Thoracic aorta (tissue), 2 donors: ENCODE measurements at places on chromosomes 2 and 18. TPM values are rescaled to one million over a fixed set of nuclear protein-coding genes. Genes with fewer than 3 reads are reported as not detected.

The HOXD3 gene
- total RNA-seq, result 1.2 TPM

The MERTK gene
- total RNA-seq, result 47.1 TPM

The LBX2 gene
- total RNA-seq, result 0.54 TPM

The NAT8 gene
- not detected for total RNA-seq

The PLEKHB2 gene
- total RNA-seq, result 40.1 TPM

The MEP1B gene
- total RNA-seq, result not detected

The FAM124B gene
- total RNA-seq, result 1.1 TPM

DNA sequence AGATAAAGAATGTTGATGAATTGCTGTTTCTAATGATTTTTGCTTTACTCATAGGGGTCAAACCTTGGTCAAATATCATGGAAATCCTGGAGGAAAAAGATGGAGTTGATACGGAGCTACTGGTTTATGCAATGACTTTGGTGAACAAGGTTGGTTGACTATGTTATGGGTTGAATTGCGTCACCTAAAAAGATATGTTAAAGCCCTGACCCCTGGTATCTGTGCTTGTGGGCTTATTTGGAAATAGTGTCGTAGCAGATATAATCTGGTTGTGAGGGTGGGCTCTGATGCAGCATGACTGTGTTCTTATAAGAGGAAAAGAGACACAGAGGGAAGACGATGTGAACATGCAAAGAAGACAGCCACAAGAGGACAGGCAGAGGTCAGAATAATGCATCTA is 226.2 kb downstream of the TPGS2 start:
- H3K27me3 ChIP-seq, result no peaks in the 10 kb centered on the region
- peaks cover 6% of the 10 kb centered on the region for H3K4me1 ChIP-seq
- H3K36me3 ChIP-seq, result no peaks in the 10 kb centered on the region
- no peak for DNase-seq

- peak overlapping the region; percentile 96 for H3K27ac ChIP-seq
- DNase-seq, result no peak
- H3K27me3 ChIP-seq, result no peaks in the 10 kb centered on the region
- H3K4me1 ChIP-seq, result peaks cover 8% of the 10 kb centered on the region
Measured at GRCh38 chr2:3493615-3494007, 25.7 kb downstream of the ADI1 start.

DNA sequence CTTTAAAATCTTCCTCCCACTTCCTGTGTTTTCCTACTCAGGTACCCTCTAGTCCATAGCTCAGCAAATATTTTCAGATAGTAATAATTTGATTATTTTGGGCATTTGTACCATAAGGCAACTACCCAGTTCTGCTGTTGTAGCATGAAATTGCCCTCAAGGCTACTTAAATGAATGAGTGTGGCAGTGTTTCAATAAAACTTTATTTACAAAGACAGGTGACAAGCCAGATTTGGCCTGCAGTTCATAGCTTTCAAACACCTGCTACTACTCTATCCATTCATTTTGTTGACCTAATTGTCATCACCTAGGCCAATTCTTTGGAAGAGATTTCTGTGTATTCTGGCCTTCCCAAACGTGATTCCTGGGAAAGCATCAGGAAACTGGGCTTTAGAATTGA is 28.9 kb downstream of the NYAP2 start:
- H3K27me3 ChIP-seq, result no peaks in the 10 kb centered on the region
- no peak overlapping the region for H3K4me3 ChIP-seq
- no peaks in the 10 kb centered on the region for H3K36me3 ChIP-seq
- no peak for DNase-seq
- H3K4me1 ChIP-seq, result no peaks in the 10 kb centered on the region

- DNase-seq, result no peak
- H3K27me3 ChIP-seq, result no peaks in the 10 kb centered on the region
- H3K4me1 ChIP-seq, result no peaks in the 10 kb centered on the region
- no peak overlapping the region for H3K27ac ChIP-seq
- no peak overlapping the region for H3K4me3 ChIP-seq
Measured at GRCh38 chr18:34153711-34154110, 71.0 kb downstream of the NOL4 start.

DNA sequence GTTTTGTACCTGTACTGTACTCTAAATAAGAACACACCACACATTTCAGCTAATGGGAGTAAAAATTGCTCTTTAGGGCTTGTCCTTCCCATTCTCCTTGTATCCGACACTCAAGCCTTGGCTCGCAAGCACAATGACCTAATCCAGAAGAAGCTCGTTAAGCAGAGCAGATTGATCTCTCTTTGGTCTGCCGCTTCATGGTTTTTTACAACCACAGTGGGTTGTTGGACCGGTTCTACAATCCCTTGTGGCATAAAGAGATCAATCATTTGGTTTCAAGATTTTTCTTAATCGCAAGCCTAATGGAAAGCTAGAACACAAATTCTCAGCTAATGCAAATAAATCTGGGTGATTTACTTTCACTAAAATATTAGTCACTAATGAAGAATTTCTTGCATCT is 662.1 kb downstream of the LRP1B start:
- no peak overlapping the region for H3K4me3 ChIP-seq
- no peak for DNase-seq
- no peak overlapping the region for H3K27ac ChIP-seq
- no peaks in the 10 kb centered on the region for H3K4me1 ChIP-seq
- no peaks in the 10 kb centered on the region for H3K27me3 ChIP-seq
- H3K36me3 ChIP-seq, result no peaks in the 10 kb centered on the region

DNA sequence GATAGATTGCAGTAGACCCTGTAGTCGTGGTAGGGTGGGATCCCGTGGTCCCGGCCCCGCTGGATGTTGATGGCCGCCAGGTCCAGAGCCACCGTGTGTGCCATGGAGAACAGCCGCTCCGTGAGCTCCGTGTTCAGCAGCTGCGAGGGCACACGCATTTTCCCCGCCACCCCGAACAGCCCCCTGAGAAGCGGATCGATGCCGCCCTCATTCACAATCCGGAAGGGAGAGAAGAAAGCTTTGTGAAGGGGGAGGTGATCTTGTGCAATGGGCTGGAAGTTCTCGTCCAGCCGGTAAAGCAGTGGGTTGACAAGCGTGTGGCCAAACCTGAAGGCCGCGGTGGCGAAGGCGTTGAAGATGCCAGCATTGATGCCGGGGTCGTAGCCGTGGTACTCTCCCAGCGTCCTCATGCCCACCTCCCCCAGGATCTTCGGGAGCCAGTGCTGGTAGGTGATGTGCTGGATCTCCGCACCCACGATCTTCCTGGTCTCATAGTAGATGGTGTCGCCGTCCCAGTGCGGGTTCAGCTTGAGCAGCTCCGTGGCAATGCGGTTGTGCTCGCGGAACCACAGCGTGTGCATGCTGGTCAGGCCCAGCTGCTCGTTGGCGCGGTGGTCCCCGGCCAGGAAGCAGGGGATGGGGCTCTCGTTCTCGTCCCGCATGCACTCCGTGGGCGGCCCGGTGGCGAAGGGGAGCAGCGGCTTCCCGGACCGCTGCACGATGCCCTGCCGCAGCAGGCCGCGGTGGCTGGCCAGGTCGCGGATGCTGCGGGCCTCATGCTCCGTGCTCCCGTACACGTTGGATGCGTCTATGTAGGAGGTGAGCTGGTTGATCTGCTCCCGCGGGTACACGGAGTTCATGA is 95.8 kb downstream of the PXDN start:
- H3K27me3 ChIP-seq, result no peaks in the 10 kb centered on the region
- H3K4me3 ChIP-seq, result no peak overlapping the region
- DNase-seq, result no peak
- peaks cover 20% of the 10 kb centered on the region for H3K36me3 ChIP-seq

DNA sequence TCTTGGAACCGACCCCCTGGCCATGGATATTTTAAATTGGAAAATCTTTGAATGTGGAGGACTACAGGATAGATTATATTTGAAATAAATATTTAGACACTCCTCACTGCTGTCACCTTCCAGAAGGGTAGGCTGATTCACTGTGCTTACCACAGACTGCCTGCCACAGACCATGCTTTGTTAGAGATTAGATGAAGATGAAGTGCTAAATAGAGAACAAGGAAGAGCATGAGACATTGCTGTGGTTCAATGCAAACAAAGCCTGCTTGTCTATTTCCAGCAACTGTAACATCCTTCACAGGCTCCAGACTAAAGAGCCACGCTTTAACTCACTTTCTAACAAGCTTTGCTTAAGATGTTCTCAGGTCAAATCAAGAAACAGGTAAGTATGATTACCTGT is 81.0 kb upstream of the TMEM17 start:
- no peaks in the 10 kb centered on the region for H3K4me1 ChIP-seq
- DNase-seq, result no peak
- no peak overlapping the region for H3K27ac ChIP-seq
- H3K4me3 ChIP-seq, result no peak overlapping the region
- H3K27me3 ChIP-seq, result no peaks in the 10 kb centered on the region
- H3K36me3 ChIP-seq, result no peaks in the 10 kb centered on the region

- DNase-seq, result no peak
- no peaks in the 10 kb centered on the region for H3K36me3 ChIP-seq
- no peak overlapping the region for H3K4me3 ChIP-seq
- no peak overlapping the region for H3K27ac ChIP-seq
- no peaks in the 10 kb centered on the region for H3K4me1 ChIP-seq
Measured at GRCh38 chr2:223979730-223980396, 22.6 kb downstream of the MRPL44 start.

DNA sequence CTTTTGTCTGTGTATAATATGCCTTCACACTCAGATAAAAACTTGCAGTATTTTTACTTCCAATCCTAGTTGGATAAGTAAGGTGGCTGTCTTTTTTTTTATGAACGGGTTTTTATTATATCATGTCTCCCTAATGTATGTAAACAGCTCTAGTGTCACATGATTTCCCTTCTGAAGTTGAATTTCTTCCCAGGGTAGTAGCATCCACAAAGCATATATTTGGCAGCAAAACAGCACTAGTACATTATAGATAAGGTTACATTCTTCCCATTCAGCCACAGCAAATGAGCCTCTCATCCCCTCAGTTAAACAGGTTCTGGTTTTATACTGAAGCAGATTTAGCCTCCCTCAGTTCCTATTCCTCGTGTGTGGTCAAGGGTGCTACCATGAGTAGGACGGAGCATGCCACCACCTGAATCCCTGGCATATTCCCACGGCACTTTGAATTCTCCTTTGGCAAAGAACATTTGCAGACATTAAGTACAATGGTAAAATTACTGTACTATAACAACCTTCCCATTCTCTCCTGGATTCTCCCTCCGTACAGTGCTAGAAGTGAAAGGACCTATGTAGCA is 15.4 kb upstream of the DTNA start:
- DNase-seq, result no peak
- peaks cover 10% of the 10 kb centered on the region for H3K4me1 ChIP-seq
- no peak overlapping the region for H3K4me3 ChIP-seq

GRCh38 chr2:217749008-217749407 is 253.8 kb downstream of the TNS1 start:
- no peaks in the 10 kb centered on the region for H3K27me3 ChIP-seq
- H3K36me3 ChIP-seq, result no peaks in the 10 kb centered on the region
- H3K4me3 ChIP-seq, result no peak overlapping the region
- peak overlapping the region; percentile 87 for H3K27ac ChIP-seq

DNA sequence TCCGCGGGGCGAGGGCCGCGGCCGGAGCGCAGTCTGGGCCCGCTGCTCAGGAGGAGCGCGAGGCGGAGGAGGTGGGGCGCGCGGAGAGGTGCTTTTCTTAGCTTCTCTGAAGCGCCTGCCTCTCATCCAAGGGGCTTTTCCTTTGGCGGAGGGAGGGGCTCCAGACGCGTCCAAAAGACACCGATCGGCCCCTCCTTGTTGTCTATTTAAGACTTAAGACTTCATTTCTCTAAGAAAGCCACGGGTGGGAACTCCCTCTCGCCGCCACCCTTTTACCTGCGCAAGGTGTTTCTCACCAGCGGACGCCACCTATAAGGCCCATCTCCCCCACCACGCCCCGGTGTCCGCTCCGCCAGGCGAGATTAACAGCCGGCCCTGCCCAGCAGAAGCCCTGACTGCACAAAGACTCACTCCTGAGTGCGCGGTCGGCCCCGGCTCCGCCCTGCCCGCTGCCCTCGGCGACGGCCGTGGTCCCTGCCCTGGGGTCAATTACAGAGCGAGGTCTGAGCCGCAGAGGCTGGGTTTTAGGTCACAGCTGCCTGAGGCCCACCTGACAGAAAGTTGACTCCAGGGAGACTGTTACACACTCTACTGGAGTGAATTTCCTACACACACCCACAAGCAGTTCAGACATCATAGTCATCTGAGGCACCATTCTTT is at the start of gene DSC2:
TSS of gene DSC2 (minus strand) at position 397 of the 660 bp plus-strand sequence. CDS start 450 bp downstream, outside the sequence.
- peak within 1 kb of the TSS; percentile 47 for H3K27ac ChIP-seq
- DNase-seq, result no peak
- no peaks in the 10 kb centered on the region for H3K4me1 ChIP-seq
- H3K4me3 ChIP-seq, result peak within 1 kb of the TSS; percentile 72
- no peaks in the 10 kb centered on the region for H3K36me3 ChIP-seq
- no peaks in the 10 kb centered on the region for H3K27me3 ChIP-seq

DNA sequence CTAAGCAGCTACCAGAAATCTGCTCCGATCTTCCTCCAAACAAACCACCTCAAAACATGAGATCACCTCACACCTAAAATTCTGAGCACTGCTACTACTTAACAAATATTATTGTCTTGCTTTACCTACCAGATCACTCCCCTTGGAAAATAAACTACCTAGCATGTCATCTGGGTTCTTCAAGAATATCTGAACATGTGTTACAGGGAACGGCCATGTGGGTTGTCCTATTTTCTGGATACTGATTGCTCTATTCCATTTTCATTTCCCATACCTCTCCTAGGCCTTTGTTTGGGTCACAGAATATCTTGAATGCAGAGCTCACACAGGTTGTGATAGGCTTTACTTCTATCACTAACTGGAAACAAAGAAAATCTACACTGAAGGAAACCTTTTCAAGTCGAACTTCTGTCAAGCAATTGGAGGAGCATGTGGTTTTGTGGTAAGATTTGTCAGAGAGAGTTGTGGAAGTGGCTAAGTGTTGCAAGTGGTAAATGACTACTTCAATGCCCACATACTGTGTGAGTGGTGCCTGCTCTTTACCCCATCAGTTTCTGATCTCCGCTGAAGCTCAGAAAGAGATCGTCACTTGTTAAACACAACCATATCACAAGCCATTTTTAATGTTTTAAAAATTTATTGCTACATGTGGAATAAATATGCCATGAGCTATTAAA is 739.1 kb upstream of the ZEB2 start:
- H3K27ac ChIP-seq, result no peak overlapping the region
- no peak overlapping the region for H3K4me3 ChIP-seq
- H3K4me1 ChIP-seq, result no peaks in the 10 kb centered on the region
- no peaks in the 10 kb centered on the region for H3K27me3 ChIP-seq
- DNase-seq, result no peak

- peaks cover 8% of the 10 kb centered on the region for H3K4me1 ChIP-seq
- no peak overlapping the region for H3K27ac ChIP-seq
- no peak for DNase-seq
- no peak overlapping the region for H3K4me3 ChIP-seq
- H3K36me3 ChIP-seq, result no peaks in the 10 kb centered on the region
Measured at GRCh38 chr2:199119796-199120195, 337.9 kb downstream of the SATB2 start.

GRCh38 chr18:51191128-51191717 is 6.3 kb downstream of the MEX3C start:
- H3K36me3 ChIP-seq, result no peaks in the 10 kb centered on the region
- H3K27ac ChIP-seq, result no peak overlapping the region
- no peaks in the 10 kb centered on the region for H3K27me3 ChIP-seq
- DNase-seq, result no peak
- H3K4me1 ChIP-seq, result peaks cover 38% of the 10 kb centered on the region

DNA sequence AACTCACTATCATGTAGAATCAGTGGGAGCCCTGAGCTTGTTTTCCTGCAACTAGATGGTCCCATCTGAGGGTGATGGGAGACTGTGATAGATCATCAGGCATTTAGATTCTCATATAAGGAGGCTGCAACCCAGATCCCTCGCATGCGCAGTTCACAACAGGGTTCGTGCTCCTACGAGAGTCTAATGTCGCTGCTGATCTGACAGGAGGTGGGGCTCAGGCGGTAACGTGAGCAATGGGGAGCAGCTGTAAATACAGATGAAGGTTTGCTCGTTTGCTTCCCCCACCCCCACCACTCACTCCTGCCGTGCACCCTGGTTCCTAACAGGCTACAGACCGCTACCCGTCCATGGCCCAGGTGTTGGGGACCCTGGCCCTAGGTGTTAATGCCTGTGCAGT is 113.6 kb downstream of the RNF144A start:
- no peaks in the 10 kb centered on the region for H3K27me3 ChIP-seq
- H3K36me3 ChIP-seq, result no peaks in the 10 kb centered on the region
- no peak overlapping the region for H3K4me3 ChIP-seq
